ENCODE measurements at places on chromosomes 6 and 20.

DNA sequence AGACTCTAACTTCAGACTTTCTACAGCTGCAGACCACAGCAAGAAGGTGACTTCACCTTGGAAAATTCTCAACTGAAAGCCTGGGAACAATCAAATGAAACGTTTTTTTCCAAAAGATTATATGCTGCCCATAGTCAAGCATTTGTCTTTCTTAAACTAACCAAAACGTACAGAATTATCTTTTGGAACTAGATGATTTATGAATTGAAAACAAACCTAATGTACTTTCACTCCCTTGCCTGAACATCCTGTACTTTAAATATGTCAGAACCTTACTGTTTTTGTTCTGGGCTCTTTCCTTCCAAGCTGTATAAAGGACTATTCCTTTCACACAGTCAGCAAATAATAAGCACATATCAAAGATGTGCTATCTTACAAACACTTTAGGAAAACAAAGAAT is 62.4 kb upstream of the TNFAIP3 start:
- no peak for DNase-seq

GRCh38 chr6:164184410-164184809 is 769.9 kb downstream of the QKI start:
- DNase-seq = no peak

GRCh38 chr6:17093686-17094085 is 8.2 kb upstream of the STMND1 start:
- no peak for DNase-seq

- no peak for DNase-seq
These were observed 576 bp downstream of the MAPK13 start for GRCh38 chr6:36130667-36131510.

DNA sequence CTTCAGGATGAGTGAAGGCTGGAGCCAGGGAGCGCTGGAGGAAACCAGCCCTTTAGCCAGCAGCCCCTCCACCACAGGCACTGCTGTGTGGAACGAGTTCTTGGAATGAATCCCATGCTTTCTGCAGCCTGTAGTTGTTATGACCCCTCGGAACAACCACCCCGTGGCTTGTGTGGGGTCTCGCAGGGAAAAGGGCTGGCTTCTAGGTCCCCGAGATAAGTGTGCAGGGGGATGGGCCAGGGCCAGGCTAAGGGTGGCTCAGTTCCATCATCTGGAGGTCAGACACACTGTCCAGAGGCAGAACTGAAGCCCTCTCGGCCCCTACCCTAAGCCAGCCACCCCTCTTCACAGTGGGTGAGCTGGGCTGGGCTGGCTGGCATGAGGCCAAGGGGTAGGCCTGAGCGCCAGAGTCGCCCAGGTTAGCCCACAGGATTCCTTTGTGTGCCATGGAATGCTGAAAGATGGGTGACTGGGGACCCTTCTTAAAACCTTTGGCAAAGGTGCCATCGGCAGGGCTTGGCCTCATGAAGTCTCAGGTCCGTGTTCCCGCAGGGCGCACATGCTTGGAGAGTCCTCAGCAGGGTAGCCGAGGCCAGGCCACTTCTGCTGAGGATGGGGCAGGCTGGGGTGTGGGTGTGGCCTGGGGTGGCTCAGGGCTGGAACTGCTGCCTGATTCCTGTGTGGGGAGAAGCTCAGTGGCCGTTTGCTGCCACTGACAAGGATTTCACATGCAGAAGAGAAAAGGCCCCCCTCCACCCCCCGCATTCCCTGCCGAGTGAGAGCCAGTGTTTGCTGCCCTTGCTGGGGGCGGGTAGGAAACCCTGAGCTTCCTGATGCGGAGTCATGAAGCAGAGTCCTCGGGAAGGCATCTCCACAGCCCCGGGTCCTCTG is 24.6 kb downstream of the SPATA2 start:
- no peak for DNase-seq

- DNase-seq = no peak
These were observed 221.0 kb upstream of the SULF2 start for GRCh38 chr20:48006036-48006833.

DNA sequence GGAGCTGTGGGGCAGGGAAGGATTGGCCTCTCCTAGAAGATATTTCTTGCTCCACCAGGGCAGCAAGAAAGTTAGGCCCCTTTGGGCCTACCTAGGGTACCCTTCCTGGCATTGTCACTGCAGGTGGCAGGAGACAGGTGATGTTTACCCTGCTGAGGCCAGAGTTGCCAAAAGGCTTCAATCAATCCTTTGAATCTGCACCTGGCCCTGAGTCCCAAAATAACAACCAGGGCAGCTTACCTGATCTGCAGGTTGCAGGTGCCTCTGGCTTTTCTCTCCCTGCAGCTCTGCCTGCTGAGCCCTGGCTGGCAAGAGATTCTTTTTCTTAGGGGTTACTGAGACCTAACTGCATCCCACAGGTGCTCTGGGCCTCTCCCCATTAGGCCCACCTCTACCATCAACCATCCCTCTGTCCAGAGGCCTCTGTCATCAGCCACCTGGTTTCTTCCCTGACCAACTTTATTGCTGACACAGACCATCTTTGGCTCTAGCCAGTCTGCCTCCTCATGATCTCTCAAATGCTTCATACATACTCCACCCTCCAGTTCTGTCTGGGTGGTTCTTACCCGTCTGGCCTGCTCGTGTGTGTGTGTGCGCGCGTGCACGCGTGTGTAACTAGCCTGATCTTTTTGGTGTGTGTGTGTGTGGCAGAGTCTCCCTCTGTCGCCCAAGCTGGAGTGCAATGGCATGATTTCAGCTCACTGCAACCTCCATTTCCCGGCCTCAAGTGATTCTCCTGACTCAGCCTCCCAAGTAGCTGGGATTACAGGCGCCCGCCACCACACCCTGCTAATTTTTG is 13.7 kb downstream of the BCL2L1 start:
- no peak for DNase-seq

DNA sequence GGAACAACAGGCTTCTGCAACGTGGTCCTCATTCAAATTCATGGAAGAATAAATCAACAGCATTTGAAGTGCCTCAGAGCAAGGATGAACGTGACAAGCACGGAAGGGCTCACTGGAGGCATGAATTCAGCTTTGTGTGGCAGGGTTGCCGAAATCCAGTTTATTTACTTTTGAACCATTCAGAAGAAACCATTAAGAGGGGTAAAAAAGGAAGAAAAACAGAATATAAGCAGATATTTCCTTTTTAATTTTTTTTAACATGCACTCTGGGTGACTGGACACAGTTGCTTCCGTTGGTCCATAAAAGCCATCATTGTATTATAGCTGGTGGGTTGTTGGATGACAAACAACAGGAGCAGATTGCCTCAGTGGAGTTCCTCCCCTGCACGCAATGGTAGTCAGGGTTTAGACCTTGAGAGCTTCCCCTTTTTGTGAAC is 17.3 kb upstream of the SNRPB2 start:
- no peak for DNase-seq

GRCh38 chr6:22091424-22091948 is 205.3 kb downstream of the PRL start:
- DNase-seq = no peak

DNA sequence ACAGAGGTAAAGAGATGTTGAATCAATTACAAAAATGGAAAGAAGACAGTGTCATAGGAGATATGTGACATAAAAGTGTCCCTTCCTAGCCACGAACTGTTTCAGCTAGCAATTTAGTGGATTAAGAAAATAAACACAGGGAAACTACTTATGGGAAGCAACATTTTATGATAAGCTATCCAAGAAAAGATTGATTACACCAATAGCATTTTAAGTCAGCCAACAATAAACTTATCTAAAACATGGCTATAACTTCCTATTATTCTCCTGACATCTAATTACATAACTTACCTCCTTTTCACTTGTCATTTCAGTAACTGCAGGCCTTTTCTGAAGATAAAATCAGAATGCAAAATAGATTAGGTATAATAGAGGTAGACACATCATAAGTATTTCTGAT is 111.4 kb downstream of the PTPRK start:
- no peak for DNase-seq

- no peak for DNase-seq
These were observed 59.3 kb downstream of the EPB41L2 start for GRCh38 chr6:131003488-131004386.

- no peak for DNase-seq
These were observed 14.0 kb downstream of the NUDT3 start for GRCh38 chr6:34378470-34378869.

DNA sequence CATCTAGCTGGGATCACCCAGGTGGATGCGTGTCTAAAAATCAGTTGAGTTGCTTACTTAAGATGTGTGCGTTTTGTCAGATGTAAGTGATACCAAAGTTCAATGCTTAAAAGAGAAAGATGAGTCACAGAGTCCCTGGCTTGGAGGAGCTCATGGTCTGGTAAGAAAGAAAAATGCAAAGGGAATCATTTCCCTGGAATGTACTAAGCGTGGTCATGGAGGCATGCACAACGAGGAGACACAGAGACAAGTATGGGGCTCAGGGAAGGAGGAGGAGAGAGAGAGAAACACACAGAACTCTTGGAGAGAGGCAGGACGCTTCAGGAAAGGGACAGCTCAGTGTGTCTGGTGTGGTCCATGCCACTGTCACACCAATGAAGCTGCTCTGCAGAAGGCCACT is 186.9 kb upstream of the GMDS start:
- DNase-seq = no peak

DNA sequence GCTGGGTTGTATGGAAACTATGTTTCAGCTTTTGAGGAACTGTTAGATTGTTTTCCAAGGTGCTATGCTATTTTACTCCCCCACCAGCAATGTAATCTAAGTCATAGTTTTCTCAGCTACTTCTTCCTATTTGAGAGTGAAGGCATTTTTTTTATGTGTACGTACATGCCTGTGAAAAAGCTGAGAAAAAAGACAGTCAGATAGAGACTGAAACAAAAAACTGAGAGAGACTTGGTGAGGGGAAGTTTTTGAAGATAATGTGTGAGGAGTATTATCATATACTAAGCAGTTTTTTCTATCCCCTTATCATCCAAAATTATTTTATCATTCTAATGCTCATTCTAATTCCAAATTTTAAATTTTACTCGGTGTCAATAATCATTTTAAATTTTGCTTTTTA is 780.0 kb downstream of the BCKDHB start:
- no peak for DNase-seq

DNA sequence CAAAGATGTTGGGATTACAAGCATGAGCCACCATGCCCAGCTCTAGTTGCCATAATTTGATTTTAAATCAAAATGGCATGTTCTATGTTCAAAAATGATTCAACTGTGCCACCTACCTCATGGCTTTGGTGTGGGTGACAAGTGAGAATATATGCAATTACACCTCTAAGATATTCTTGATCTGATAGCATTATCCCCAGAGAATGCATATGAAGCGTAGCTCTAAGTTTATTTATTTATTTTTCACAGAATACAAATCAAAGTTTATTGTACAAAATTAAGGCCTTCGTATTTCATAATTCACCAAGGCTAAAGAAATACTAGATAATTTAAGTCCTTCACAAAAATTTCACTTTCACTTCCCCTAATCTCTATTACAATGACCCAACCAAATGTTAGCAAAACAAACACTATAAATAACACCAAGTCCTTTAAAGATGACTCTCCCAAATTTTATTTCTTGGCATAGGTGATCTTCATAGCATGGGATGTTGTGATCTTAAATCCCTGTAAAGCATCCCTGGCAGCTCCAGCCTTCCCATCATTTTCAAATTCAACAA is 205.9 kb upstream of the TAB2 start:
- DNase-seq = no peak

DNA sequence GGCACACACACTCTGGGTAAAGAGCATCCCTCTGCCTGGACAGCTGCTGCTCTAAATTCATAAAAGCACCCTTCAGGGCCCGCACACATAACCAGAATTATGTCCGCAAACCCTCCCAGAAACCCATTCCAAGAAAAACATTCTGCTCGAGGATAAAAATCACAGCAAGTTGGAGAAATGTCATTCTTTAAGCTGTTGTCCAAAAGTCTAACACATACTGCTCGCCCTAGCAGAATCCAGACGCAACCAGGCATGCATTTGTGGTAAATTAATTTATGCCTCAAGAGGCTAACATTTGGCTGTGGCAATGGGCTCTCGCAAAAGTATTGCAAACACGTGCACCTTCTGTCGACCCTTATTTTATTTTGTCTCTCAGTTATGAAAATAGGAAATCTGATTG is 116.1 kb upstream of the INSM1 start:
- DNase-seq = no peak

DNA sequence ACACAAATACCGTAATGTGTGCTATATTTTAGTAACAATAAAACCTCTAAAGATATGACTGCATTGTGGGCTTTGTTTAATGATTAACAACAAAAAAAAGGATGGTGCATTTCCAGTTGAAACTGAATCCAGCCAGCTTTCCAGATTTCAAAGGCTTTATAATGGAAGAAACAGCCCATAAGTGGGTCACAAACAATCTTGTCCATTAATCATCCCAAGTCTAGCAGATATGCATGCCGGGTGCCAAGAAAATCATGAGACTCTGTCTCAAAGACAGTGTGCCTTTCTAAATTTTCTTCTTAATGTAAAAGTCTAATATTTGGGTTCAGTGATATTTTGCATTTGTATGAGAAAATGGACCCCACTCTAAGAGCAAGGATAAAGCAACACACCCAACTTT is 20.6 kb upstream of the LAMP5 start:
- no peak for DNase-seq

- no peak for DNase-seq
These were observed 86.7 kb downstream of the LINC00237 start for GRCh38 chr20:21019468-21019813.

- no peak for DNase-seq
These were observed 23.5 kb downstream of the CFAP206 start for GRCh38 chr6:87431263-87431662.

DNA sequence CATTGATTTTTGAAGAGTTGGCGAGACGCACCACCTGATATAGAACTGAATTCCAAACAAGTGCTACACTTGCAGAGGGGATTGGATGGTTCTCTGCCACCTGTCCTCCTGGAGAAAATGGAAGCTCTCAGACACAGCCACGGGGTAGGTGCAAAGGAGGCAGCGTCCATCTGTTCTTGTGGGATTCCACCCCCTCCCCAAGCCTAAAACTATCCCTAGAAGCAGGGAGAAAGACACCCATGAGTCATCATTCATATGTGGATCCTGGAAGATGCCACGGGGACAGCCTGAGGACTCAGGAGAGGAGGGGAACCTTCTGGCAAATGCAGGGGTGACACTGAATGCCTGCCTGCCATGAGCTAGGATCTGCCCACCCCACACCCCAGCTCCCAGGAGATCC is 171.3 kb upstream of the CST7 start:
- DNase-seq = no peak
